Stimulated activated CD8-positive, alpha-beta memory T cell treated with anti-CD3 and anti-CD28 coated beads, Interleukin-7, amount 100 ng/mL, for 4 hours (primary cell): ENCODE measurements at places on chromosomes 1 and 21.

DNA sequence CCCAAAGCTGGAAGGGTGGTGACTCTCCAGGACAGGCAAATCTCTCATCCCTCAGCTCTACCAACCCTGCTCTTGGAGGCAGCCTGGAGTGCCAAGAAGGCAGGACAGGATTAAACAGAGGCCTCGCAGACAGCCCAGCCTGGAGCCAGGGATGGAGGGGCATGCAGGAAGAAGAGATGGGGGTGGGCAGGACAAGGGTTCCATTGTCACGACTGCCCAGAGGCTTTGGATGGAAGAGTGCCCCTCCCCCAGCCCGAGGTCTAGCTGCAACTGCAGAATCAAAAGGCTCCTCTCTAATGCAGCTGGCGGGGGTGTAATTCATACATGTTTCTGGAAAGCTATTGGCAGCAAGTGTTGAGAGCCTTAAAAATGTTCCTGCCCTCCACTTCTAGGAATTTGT lies 8.8 kb downstream of the RAB7B start:
- DNase-seq = no peak

- DNase-seq = no peak
These were observed 23.2 kb downstream of the CD1D start for GRCh38 chr1:158203693-158204457.

DNA sequence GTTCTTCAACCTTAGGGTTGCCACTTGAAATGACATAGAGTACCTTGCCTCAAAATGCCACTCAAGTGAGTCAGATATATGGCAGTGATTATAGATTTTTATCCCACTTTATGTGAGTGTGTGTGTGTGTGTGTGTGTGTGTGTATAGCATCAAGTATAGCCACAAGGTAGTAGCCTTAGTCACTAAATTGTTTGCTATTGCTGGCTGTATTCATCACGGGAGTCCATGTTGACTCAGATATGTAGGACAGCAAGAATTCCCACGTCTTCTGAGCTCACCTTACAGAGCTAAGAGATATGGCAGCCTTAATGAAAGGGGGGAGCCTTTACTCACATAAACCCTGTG lies 9.3 kb downstream of the ETS2 start:
- DNase-seq = no peak

DNA sequence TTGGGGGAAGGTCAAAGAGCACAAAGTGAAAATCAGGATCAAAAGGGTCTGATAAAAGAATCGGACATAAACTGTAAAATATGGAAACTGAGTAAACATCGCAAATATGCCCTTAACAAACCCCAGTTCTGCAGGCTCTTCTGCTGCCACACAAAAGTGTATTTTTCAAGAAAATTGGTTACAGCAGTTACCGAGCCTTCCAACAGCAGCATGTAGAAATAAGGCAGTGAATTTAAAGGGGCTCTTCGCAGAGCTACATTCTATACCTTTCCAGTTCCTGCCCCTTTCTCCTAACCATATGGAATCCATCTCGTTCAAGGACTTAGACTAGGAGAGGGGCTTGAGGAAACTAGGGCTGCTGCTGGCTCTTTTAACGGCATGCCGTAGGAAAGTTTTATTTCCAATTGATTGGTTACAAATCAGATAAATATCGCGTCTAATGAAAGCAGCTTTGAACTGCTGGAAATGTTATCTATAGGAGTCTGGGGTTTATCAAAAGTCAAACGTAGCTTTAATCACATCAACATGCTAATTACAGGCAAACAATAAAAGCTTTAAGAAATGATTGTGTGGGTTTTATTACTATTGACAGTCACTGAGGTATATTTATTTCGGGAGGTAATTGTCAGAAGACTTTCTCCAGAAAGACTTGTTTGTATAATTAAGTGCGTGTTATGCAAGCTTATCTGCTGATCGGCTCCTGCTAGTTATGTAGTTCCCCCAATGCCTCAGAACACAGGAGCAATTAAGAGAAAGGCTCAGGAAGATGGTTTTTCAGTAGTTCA lies 59.1 kb downstream of the GORAB start:
- no peak for DNase-seq

DNA sequence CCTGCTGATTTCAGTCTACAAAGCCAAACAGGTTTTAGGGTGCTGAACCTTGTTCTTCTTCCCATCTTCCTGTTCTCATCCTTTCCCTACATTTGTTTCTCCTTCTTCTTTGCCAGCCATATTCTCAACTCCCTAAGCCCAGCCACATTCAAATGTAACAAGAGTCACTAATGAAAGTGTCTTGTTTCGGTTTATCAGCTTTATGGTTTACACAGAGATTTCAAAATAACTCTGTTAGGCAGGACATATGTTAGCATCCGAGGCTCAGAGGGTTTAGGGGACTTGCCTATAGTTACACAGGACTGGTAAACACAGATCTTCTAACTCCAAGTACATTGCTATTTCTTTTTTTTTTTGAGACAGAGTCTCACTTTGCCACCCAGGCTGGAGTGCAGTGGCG lies 61.3 kb downstream of the NDUFS5 start:
- no peak for DNase-seq

DNA sequence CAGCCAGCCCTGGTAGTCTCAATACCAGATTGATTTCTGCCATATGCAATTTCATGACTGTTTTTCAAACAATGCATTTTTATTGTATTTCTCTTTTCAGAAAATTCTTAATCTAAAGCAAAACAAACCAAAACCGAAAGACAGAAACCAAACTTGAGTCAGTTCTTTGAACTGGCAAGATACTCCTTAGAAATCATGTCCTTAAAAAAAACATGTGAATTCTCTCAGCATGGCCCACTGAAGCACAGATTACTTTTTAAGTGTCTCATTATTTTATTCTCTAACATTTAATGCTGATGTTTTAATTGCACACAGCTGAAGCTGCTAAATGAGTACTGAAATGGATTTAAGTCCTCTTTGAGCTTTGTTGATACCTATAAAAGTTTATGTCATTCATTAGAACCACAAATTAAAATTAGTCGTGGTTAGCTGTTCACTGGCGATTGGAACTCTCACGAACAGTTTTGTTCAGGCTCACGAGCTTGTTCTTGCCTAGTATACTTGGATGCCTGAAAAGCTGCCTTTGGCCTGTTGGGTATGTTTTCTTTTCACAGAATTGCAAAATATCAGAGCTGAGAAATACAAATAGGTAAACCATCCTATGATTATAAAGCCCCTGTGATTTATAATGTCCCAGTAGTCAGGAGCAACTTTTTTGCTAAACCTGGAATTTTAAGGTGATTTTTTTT lies 87.5 kb downstream of the CAMTA1 start:
- no peak for DNase-seq

GRCh38 chr21:34846601-34847112 lies 177.9 kb downstream of the CLIC6 start:
- no peak for DNase-seq

DNA sequence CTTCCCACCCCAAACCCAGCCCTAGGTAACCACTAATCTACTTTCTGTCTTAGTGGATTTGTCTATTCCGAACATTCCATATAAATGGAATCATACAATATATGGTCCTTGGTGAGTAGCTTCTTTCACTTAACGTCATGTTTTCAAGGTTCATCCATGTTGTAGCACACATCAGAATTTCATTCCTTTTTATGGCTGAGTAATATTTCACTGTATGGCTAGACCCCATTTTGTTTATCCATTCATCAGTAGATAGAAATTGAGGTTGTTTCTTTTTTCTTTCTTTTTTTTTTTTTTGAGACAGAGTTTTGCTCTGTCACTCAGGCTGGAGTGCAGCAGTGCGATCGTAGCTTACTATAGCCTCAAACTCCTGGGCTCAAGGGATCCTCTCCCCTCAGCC lies 3.2 kb downstream of the SPATA21 start:
- DNase-seq = no peak

- peak; percentile 76 for DNase-seq
These were observed 129.2 kb upstream of the SYT6 start for GRCh38 chr1:114282751-114283403.

DNA sequence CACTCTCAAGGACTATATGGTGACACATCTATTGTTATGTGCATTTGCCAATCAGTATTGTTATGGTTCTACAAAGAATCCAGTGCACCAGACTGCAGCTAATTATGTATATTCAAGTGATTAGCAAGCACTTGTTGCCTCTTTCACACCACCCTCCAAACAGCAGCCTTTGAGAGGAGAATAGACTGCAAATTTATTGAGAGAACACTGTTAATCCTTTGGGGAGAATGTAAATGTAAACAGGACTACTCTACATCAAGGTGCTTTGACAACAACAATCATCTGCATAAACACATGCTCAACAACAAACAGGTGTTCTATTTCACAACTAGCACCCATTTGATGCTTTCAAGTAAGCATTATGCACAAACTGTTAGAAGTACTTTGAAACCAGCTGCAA lies 117.4 kb downstream of the AKT3 start:
- no peak for DNase-seq

DNA sequence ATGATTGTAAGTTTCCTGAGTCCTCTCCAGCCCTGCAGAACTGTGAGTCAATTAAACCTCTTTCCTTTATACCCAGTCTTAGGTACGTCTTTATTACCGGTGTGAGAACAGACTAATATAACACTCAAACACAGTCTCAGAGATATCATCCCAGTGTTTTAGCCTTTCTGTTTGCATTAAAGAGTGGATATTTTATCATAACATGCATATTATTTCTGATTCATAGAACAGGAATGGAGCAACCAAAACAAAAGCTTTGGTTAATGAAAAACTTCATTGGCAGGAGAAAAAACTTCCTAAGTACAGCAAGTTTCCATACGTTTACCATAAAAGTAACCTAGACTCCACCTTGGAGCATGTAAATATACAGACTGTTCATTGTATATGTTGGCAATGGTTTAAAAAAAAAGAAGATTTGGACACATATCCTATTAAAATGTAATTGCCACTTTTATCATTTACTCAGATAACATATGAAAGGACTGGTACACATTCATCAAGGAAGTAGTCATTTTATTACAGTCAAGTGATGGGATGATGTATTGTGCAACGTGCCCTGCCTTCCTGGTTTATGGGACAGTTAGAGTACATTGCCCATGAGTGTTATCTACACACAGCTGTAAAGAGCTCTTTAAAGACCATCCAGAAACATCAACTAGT lies 144.8 kb downstream of the ETS2 start:
- no peak for DNase-seq

GRCh38 chr1:55275941-55276341 lies 60.8 kb upstream of the USP24 start:
- no peak for DNase-seq

DNA sequence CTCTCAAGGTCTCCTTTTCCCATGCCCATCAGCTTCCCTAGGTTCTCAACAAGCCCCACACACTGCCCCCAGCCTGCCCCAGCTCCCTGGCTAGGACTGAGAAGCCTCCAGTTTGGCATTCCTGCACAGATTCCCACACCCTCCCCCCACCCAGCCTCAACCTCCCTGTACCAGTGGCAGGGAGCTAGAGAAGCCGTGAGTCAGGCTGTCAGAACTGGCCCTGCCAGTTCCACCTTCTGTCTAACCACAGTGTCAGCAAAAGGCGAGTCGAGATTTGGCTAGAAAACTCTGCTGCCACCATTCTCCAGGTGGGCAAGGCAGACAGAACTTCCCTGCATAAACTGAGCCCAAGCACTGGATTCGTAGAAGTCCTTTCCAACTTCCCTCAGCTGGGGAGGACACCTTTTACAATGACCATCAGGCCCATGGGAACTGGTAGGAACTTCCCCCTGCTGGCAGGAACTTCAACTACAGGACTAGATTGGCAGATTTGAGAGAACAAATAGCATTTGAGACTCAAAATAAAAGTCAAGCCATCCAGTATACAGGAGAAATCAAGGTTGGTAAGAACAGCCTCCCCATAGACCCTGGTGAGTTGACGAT lies 31.0 kb downstream of the TNNT2 start:
- DNase-seq = no peak

DNA sequence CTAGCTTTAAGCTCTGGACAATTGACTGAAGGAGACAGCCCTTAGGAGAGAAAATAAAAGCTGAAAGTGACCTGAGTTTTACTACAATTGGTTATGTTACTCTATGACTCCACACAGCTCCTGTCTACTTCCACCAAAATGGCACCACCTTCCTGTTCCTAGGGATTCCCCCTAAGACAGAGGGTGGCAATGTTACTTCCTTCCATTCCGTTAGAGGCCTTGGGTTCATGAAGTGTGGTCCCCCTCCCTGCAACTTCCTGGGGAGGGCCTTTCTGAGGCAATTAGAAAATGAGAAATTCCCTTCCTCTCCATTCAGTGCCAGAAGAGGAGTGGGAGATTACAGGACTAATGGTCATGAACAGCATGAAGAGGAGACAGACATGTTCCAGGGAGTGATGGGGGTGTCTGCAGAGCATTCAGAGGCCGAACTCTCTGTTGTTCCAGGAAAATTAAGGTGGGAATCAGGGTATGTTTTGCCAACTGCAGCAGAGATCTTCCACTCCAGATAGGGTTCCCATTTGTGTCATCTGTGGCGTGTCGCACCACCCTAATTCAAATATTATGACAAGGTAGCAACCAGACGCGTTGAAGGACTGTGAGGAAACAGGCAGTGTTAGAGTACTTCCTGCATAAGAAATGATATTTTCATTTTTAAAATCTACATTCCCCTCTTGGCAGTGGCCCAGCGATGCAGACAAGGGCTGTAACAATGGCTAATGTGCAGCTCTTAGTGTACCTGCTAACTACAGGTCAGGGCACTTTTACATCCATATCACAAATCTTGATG lies 53.1 kb upstream of the TRIM67 start:
- DNase-seq = no peak

DNA sequence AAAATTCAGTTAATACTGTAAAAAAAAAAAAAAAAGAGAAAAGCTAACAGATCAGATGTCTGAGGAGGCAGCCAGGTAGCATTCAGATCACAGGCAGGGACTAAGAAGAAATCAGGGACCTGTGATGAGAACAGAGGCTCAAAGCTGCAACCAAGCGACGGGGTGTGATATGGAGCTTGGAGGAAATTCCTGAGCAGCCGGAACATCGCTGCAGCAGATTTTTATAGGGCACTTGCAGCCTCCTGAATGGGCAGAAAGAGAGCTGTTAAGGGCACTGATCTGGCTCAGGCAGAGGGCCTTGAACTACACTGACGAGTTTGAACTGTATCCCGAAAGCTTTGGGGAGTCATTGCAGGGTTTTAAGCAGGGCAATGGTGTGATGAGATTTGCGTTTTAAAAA lies 315.4 kb downstream of the ADGRL2 start:
- DNase-seq = no peak

GRCh38 chr1:43239484-43239883 lies 30.3 kb upstream of the TMEM125 start:
- no peak for DNase-seq

DNA sequence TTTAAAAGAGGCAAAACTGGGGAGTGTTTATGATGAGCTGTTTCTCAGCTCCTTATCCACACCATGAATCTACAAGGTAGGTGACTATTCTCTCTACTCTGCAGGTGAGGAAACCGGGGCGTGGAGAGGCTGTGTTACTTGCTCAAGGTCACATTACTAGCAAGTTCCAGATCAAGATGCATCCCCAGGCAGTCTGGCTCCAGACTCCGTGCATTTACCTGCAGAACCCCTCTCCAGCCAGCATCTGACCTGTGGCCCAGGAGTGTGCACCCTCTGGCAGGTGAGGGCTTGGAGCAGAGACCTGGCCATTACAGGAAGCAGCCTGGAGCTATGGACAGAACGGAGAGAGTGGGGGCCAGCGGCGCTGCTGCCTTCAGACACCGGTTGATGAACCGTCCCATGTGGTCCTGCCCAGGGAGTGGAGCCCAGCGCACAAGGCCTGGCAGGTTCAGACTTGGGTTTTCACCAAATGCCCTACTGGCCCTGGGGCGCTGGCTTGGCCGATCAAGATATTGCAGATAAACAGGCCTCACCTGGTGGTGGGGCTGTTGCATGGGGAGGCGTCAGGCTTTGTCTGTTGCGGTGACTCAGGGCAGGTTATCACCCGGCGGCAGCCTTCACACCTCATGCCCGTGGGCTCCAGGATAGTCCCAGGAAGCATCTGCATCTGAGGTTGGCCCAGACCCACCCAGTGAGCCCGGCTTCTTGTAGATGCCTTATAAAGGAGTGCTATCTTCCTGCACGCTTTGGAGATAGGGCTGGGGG lies 29.2 kb upstream of the WNT4 start:
- no peak for DNase-seq
